ENCODE measurements at places on chromosomes 2 and 18.

DNA sequence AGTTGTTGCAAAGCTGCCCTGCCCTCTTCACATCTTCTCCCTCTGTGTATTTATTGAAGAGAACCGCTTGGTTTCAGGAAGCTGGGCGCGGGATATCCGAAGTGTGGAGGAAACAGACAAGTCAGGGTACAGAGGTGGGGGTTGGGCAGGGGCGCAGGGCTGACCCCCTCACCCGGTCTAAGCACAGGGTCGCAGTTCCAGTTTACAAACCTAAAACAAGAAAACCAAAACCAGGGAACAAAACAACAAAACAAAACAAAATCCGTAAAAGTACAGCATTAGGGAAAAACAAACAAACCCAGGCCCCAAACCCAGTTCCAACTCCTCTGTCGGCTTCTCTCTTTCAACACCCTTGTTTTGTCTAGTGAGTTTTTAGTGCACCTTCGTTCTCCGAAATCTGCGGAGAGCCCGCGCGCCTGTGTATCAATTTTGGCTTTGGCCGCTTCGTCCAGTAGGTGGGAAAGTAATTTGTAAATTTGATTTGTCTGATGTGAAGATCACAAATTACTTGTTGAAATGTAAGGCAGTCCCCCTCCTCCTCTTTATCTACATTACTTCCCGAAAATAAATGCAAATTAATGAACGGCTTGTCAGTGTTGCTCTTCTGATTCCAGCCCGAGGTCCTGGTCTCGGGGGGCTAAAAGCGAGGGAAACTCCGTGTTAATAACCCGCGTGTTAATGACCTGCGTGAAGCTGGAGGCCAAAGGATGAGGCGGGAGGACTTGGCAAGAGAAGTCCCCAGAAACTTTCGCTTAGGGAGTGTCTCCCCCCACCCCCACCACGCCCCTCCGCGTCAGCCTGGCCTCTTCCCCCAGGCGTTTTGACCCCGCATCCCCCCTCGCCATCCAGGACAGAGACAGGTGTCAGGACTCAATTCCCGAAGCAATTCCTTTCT is 6.9 kb downstream of the OTX1 start:
- no peak for DNase-seq

DNA sequence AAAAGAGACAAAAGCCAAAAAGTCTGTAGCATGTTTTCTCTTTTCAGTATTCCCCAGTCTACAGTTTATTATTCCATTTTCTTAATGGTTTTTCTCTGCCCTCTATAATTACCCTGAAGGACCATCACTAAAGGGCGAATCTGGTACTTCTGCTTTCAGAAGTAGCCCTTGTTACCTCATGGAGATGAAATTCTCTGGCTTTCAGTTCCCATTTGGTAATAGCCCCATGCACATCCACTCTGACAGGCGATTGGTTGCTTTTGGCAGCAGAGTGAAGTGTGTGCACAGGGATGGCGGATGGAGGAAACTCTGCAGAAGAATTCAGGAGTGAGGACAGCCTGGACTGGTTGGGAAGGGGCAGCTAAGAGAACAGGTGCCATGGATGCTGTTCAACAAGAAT is 66.3 kb upstream of the NABP1 start:
- DNase-seq: no peak

DNA sequence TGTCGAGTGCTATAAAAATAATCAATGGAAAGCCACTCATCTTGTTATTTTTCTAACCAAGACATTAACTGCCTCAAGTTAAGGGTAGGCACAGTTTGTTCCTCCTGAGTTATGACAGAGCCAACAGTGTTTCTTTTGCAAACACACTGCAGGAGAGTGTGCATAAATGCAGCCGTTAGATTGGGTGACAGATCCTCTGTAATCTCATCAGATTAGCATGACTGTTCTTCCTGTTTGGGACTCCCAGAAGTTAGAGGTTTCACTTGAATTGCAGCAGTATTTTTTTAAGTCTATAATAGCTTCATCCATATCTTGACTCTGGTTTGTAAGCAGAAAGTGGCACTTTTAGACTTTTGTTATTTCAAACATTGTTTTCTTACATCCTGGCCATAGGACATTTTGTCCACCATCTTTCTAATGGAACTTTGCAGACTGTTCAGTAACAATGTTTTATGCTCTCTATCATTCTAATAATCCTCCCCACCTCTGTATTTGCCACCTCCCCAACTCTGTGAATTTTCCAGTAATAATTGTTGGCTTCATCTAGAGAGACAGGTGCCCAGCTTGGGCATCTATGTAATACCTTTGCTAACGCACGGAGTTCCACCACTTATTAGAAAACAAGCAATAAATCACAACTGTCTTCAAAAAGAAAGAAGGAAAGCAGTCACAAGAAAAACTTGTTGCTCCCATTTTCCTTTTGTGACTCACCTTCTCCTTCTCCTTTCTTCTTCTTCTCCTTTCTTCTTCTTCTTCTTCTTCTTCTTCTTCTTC is 560.0 kb downstream of the ADCYAP1 start:
- DNase-seq: no peak

DNA sequence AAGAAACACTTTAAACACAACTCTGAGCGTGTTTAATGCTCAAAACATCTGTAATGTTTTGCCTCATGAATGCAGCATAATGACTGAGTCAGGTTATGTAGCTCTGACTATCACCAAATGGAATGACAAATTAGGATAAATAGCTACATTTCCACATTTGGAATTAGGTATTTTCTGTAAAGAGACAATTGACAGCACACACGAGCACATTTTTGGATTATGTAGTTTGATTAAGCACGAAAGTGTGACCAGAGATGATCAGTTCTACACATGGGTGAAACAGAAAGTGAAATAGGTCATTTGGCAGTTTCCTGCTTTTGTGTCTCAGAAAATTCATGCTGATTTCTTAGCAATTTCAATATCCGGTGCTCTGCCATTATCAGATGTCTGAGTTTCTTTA is 29.0 kb downstream of the LPIN1 start:
- DNase-seq: no peak

DNA sequence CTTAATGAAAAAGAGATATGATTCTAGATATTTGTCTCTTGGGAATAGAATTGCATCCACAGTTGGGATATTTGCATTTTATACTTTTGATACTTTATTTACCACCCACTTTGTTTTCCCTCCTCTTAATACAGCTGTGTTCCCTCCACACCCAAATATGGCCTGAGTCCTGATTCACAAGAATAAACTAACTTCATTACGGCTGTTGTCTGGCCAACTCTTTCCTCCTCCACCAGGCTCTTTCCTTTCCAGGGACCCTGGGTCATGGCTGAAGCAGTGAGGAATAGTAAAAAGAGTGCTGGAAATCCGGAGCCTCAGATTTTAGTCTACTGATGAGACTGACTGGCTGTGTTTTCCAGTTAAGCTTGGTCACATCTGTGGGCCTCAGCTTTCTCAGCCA is 48.4 kb upstream of the STAM2 start:
- DNase-seq: no peak

DNA sequence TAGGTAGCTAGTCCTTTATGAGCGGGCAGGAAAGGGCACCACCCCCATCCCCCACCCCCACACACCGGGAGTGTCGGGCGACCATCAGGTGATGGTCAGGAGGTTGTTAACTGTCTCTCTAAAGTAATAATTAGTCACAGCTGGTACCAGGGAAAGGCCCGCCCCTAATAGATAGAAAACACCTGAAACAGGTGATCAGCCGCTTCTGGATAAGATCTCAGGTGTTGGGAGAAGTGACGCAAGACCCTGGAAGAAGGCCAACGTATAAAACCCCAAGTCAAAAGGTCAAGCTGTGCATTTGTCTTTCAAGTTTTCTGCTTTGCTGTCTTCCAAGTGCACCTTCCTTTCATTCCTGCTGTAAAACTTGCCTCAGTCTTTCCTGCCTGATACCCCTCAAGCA is 59.6 kb upstream of the LINC00305 start:
- no peak for DNase-seq

- DNase-seq: no peak
Measured at GRCh38 chr2:151526572-151527090, 116.9 kb downstream of the RIF1 start.

- no peak for DNase-seq
Measured at GRCh38 chr2:79686884-79687283, 174.0 kb downstream of the CTNNA2 start.

DNA sequence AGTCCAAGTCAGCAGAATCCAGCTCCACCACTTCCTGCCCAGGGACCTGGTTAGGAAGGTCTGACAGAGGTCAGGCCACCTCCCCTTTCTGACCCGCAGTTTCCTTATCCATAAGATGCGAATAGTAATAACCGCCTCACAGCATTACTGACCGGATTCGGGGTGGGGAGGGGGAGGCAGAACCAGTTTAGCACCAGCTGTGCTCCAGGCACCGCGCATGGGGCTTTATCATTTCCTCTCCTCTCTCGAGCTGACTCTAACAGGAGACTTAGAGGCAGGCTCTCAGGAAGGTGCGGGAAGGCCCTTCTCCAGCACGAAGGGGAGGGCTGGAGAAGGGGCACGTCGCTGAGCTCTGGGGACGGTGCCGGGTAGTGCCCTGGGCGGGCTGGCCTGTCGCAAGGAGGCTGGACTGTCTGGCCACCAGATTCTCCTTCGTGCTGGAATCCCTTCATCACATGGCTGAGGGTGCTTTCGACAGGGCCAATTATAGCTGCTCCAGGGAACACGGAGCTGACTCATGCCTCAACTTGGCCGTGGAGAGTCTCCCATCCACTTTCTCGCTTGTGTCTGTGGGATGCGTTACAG is 5.7 kb downstream of the EHD3 start:
- DNase-seq: no peak

GRCh38 chr18:78692105-78692504 is 287.5 kb upstream of the SALL3 start:
- DNase-seq: no peak

DNA sequence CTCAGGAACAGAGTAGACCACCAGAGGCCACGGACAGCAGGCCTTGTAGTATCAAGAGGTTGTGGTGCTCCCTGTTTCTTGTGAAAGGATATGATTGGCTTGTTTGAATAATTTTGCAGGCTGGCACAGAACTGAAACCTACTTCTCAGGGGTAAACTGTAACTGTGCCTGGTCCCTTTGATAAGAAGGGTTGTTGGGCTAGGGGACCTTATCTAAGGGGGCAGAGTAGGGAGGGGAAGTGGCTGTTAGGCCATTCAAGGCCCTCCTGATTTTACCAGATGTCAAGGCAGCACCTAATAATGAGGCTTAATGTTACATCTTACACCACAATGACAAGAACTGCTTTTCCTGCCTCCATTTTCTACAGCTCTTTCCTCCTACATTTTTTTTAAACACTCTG is 45.6 kb downstream of the GPR39 start:
- DNase-seq: no peak

DNA sequence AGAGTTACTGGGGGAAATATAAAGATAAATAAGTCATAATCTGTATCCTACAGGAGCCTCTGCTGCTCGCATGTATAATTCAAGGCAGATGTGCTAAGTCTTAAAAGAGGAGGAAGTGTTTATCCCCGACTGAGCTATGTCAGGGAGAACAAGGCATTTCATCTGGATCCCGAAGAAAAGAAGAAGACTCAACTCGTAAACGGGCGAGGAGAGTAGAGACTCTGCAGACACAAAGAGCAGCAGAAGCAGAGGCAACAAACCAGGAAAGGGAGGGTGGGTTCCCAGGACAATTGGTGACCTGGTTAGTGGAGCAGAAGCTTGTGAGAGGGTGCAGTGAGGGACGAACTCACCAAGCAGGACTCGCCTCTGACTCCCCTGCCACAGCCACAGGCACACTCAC is 368.6 kb downstream of the EIPR1 start:
- DNase-seq: no peak

DNA sequence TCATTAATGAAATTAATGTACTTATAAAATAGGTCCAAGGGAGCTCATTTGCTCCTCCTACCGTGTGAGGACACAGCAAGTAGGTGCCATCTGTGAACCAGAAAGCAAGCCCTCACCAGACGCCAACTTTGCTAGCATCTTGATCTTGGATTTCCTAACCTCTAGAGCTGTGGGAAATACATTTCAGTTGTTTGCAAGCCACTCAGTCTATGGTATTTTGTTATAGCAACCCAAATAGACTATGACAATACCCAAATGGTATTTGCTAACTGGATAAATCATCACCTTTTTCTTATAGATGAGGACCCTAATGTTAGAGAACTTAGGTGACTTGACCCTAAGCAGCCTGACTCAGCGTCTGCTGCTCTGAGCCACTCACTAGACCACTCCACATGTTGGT is 379.6 kb downstream of the HRH4 start:
- DNase-seq: no peak

- DNase-seq: peak; percentile 8
Measured at GRCh38 chr2:47867205-47867604, 39.1 kb downstream of the FBXO11 start.

DNA sequence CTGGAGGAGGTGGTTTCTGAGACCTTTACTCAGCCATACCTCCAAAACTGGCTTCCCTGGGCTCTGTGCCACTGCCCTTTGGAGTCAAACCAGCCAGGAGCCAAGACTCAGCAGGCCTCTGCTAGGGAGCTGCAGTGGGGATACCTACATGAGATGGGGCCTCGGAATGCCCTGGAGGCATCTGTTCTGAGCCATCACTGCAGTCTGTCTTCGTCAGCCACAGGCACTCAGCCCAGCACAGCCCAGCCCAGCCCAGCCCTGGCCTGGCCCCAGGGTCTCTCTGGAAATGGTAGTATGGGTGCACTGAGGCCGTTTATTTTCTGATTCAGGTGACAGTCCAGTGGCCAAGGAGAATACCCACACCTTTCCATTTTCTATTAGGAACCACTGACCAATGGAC is 209.8 kb downstream of the CELF4 start:
- no peak for DNase-seq

GRCh38 chr2:170503971-170504809 is 210.9 kb upstream of the SP5 start:
- DNase-seq: no peak

DNA sequence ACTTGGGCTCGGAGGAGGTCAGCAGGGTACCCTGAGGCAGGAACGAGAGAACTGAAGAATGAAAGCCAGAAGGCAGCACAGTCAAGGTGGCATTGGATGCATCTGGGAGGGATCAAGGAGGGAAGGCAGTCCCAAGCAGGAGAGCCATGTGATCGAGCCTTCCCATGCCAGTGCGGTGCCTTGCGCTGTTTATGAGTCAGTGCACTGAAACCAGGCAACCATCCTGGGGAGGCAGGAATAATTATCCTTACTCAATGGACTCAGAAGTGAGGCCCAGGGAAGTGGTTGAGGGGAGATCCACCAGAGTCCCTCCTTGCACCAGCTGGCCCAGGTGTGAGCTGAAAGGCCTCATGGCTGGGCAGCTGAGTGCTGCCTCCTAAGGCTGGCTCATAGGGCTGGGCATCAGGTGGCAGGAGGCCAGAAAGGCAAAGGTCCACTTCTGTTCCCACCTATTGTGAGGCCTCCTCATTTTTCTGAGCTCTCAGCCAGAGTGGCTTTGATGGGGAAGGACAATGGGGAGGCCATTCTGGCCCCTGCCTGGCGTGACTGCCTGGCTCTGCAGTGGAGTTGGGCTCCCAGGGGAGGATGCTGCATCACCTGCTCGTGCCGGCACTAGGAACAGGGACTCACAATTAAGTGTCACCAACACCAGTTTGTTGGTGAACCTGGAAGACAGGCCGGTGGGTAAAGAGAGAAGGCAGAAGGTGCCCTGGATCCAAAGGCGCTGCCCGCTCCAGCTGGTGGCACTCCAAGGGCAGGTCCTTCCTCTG is 82.3 kb downstream of the TFCP2L1 start:
- DNase-seq: no peak

GRCh38 chr2:117967977-117968718 is 45.7 kb downstream of the CCDC93 start:
- DNase-seq: no peak

- DNase-seq: no peak
Measured at GRCh38 chr2:152466041-152466440, 131.1 kb downstream of the FMNL2 start.

Data from forelimb muscle (tissue), 1 donor.